ENCODE measurements at places on chromosomes 16 and 17. TPM values are rescaled to one million over a fixed set of nuclear protein-coding genes. Genes with fewer than 3 reads are reported as not detected.
A peak's percentile ranks its signal among the peaks of the same experiment; 100 is the strongest.

DNA sequence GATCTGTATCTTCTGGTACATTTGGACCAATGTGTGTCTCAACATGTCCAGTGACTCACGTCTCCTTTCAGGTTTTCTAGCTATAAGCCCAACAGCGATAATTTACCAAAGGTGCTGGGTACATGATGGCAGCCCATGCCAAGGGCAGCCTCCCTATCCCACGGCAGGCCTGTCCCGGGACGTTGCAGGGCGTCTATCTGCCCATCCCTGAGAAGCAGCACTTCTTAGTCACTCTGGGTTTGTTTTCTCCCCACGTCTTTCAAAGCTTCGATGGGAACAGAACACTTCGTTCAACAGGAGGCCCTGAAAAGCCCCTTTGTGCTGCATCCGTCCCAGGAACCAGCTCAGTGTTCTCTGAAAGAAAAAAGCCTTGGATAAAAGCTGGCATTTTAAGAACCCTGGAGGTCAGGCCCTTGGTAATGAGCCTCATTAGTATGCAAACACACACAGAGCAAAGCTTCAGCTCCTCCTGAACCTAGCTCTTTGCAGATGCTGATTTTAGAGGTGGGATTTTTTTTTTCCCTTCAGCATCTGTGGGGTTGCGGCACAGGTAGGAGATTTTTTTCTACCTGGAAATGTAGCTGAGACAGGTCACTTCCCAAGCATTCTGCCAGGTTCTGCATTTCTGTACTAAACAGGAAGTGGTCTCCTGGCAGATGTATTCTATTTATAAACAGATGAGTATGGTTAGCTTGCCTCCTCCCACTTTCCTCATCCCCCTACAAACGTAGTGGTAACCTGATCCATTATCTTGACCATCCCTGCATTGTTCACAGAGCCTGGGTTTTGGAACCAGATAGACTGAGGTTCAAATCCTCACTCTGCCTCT lies 17.5 kb upstream of the MT4 start:
- H3K4me3 ChIP-seq, result no peak overlapping the region
- no peak overlapping the region for H3K27ac ChIP-seq
- no peaks in the 10 kb centered on the region for H3K36me3 ChIP-seq
- no peak for DNase-seq

DNA sequence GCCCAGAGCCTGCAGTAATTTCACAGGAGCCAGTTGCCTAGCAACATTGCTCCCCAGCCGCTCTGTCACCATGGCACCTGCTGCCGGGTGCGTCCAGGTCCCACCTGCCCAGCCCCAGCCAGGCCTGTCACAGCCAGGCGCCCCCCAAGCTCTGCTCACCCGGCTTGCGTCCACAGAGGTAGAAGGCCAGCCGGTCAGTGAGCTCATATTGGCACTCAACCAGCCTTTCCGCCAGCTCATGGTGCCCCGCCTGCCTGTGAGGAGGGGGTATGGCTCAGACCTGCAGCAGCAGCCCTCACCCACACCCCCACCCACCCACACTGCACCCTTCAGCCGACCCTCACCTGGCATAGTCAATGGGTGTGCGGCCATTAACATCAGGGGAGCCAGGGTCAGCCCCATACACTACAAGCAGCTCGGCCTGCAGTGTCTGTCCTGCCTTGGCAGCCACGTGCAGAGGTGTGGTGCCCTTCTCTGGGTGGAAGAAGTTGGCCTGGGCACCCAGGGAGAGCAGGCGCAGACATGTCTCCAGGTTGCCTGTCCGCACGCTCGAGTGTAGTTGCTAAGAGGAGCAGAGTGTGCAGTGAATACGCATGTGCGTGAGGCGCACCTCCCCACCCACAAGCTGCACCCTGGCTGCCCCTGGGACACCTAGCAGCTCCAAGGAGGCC lies 7.7 kb downstream of the GIT1 start:
- H3K36me3 ChIP-seq, result peaks cover 15% of the 10 kb centered on the region
- no peak overlapping the region for H3K27ac ChIP-seq
- DNase-seq, result no peak

RRAD gene
- 2.7 TPM for total RNA-seq

ERN2 gene
- total RNA-seq, result 0.31 TPM

TK1 gene
- 23.3 TPM for total RNA-seq

DNA sequence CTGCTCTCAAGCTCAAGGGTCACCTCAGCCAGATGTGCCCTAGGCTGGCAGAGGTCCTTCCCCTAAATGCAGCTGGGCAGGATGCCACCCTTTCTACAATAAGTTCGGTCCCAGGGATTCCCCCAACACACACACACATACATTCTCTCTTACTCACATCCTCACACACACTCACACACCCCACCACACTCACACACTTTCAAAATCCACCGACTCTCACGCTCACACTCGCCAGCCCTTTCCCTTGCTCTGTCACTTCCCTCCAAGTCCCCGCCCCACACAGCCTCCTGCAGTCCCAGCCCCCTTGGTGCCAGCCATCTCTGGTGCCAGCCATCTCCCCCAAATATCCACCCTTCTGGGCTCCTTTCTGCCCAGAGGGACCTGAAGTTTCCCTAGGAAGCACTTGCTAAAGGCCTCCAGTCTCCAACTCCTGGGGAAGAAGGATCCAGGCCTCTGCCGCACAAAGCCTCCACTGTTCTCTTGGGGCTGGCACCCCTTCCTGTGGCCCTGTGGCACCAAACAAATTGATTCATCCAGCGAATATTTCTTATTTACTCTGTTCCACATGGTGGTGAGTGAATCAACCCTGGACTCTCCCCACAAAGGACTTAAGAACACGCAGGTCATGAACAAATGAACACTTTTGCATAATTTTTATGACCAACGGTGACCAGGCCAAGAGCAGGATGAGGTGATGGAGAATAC lies 3.8 kb upstream of the USP36 start:
- no peak overlapping the region for H3K4me3 ChIP-seq
- peaks cover 8% of the 10 kb centered on the region for H3K4me1 ChIP-seq
- H3K36me3 ChIP-seq, result no peaks in the 10 kb centered on the region
- no peak overlapping the region for H3K27ac ChIP-seq
- DNase-seq, result no peak

CDH3 gene
- 180 TPM for total RNA-seq

CLEC18A gene
- total RNA-seq, result 2.2 TPM

GRCh38 chr17:76834870-76835269 lies 33.3 kb upstream of the MGAT5B start:
- no peak for DNase-seq
- H3K27ac ChIP-seq, result no peak overlapping the region
- H3K36me3 ChIP-seq, result no peaks in the 10 kb centered on the region
- H3K4me3 ChIP-seq, result no peak overlapping the region
- peaks cover 5% of the 10 kb centered on the region for H3K4me1 ChIP-seq

CLDN7 gene
- total RNA-seq, result 79.9 TPM

SOX8 gene
- 6.0 TPM for total RNA-seq

- no peak overlapping the region for H3K27ac ChIP-seq
- no peak overlapping the region for H3K4me3 ChIP-seq
- H3K27me3 ChIP-seq, result peaks cover 6% of the 10 kb centered on the region
- no peaks in the 10 kb centered on the region for H3K36me3 ChIP-seq
- peaks cover 22% of the 10 kb centered on the region for H3K4me1 ChIP-seq
- no peak for DNase-seq
Measured at GRCh38 chr16:73228649-73229048, 180.7 kb upstream of the ZFHX3 start.

ABCC11 gene
- 0.47 TPM for total RNA-seq

DNA sequence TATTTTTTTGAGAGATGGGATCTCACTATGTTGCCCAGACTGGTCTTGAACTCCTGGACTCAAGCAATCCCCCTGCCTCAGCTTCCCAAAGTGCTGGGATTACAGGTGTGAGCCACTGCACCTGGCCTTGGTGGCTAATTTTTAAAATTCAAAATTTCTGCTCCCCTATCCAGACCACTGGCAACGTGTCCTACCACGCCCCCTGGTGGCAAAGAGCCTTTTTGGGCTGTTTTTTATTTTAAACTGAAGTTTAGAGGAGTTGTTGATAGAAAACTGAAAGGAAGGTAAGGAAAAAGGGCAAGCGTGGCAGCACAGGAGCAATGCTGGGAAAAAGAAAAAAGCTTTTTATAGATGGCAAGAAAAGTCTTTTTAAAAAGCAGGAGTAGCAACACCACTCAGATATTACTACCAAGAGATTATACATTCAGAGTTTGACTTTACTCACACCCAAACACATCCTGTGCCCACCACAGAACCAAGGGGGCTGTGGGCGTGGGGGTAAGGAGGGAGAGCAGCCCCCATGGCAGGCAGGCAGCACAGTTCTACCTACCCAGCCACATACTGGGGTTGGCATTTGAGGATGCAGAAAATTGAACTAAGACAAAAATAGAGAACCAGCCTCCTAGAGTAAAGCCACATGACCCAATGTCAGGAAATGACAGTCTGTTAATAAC lies 4.2 kb upstream of the MXRA7 start:
- peaks cover 9% of the 10 kb centered on the region for H3K4me1 ChIP-seq
- DNase-seq, result peak; percentile 87
- no peaks in the 10 kb centered on the region for H3K27me3 ChIP-seq
- peaks cover 32% of the 10 kb centered on the region for H3K36me3 ChIP-seq
- H3K27ac ChIP-seq, result no peak overlapping the region

GRCh38 chr16:78072275-78072674 lies 27.2 kb upstream of the WWOX start:
- H3K27ac ChIP-seq, result no peak overlapping the region
- H3K36me3 ChIP-seq, result no peaks in the 10 kb centered on the region
- no peaks in the 10 kb centered on the region for H3K4me1 ChIP-seq
- peaks cover 74% of the 10 kb centered on the region for H3K27me3 ChIP-seq
- DNase-seq, result no peak

DNA sequence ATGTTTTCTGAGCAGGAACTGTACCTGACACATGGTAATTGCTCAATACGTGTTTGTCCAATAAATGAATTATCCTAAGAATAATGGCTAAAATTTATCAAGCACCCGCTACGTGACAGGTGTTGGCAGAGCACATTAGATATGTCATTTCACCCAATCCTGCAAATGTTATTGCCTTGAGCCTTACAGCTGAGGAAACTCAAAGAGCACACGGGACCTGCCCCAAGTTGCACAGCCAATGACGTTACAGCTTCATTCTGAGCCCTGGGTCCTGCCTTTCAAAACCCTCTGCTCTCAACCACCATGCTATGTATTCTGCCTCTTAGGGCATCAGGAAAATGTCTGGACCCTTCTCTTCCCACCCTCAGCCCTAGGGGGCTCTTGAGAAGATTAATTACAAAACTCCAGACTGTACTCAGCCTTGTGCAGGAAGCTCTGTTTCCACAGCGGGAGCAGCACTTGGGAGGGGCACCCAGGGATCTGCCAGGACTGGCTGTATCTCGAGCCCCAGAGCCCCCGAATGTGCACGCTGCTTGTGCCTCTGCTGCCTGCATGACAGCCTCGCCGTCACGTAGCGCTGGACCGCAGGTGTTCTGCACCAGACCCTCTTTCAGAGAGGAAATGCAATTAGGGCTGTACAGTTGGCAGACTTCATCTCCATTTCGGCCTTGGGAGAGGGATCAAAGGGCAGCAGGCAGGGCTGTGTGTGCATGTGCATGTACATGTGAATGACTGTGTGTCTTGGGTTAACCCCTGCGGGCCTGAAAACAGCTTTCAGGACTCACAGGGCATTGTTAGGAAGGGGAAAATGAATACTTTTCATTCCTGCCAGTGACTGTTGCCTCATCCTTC lies 71.6 kb downstream of the GPR139 start:
- no peak overlapping the region for H3K4me3 ChIP-seq
- H3K36me3 ChIP-seq, result no peaks in the 10 kb centered on the region
- H3K27ac ChIP-seq, result no peak overlapping the region
- H3K27me3 ChIP-seq, result peaks cover 7% of the 10 kb centered on the region
- no peaks in the 10 kb centered on the region for H3K4me1 ChIP-seq
- DNase-seq, result no peak

DNA sequence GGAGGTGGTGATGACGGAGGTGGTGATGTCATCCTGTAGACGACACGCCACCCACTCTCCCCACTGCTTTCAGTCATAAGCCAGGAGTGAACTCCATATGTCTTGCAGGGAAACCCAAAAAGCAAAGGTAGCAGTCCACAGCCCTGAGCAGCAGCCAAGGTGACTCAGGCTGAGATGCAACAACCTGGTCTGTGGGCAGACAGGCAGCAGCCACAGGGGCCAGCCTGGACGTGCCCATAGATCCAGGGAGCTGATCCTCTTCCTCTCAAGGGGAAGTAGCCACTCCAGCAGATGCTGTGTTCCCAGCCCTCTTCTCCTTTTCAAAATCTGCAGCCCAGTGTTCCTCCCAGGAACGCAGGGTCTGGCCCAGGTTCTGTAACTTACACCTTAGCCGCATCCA lies 17.3 kb upstream of the CIITA start:
- no peaks in the 10 kb centered on the region for H3K36me3 ChIP-seq
- H3K4me3 ChIP-seq, result no peak overlapping the region
- no peak overlapping the region for H3K27ac ChIP-seq

DNA sequence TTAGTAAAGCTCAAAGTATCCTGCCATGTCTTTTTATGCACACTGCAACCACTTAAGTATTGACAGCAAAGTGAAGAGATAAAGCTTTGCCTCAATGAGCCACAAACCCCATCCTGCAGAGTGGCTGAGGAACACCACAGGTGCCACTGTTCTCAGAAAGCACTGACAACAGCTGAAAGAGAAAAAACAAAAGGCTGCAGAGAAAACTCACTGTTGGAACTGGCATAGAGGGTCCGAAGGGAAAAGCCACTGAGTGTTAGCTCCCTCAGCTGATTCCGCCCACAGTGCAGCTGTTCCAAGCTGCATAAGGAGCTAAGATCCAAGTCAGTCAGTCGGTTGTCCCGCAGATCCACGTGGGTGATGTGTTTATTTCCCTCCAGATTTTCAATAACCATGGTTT lies 48.3 kb downstream of the PHLPP2 start:
- H3K27ac ChIP-seq, result no peak overlapping the region
- H3K4me3 ChIP-seq, result no peak overlapping the region
- no peaks in the 10 kb centered on the region for H3K27me3 ChIP-seq
- H3K36me3 ChIP-seq, result peaks cover 44% of the 10 kb centered on the region
- no peaks in the 10 kb centered on the region for H3K4me1 ChIP-seq
- no peak for DNase-seq

GRCh38 chr17:36705874-36706731 lies 104.7 kb downstream of the MRM1 start:
- H3K4me3 ChIP-seq, result no peak overlapping the region
- DNase-seq, result no peak
- no peak overlapping the region for H3K27ac ChIP-seq
- no peaks in the 10 kb centered on the region for H3K4me1 ChIP-seq

DNA sequence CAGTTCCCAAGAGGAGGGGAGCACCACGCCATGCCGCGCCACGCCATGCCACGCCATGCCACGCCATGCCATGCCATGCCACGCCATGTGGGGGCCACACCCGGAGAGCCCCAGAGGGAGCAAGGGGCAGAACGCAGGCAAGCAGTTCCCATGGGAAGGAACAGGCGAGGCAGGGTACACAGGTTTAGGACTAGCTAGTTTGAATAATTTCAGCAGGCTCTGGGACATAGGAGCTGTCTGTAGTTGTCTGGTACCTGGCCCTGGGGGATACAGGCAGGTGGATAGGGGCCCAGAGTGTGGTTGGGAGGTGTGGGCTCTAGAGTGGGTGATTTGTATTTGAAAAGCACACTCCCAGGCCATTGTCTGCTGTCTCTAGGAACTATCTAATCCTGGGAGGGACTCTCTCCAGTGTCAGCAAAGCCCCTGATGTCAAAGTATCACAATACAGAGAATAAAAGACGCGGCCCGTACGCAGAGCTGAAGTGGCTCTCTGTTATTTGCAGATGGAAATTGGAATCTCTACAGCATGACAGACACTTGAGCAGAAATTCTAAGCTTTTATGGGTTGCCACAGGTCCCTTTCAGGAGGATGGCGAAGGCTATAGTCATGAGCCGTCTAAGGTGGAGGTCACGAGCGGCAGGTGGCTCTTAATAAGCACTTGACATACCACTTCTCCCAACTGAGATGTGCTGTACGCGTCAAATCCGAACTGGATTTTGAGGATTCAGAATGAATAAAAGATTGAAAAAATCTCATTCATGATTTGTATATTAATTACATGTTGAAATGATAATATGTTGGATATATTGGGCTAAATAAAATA lies 220.8 kb upstream of the TNRC6C start:
- H3K27me3 ChIP-seq, result peaks cover 31% of the 10 kb centered on the region
- peaks cover 4% of the 10 kb centered on the region for H3K36me3 ChIP-seq
- H3K27ac ChIP-seq, result peak overlapping the region; percentile 12

KLHL10 gene
- total RNA-seq, result not detected
